ENCODE measurements at places on chromosomes 13 and 19.

GRCh38 chr19:23785982-23786381 is 27.3 kb upstream of the ZNF681 start:
- DNase-seq = no peak

GRCh38 chr19:8085598-8086408 is 33.2 kb downstream of the CCL25 start:
- no peak for DNase-seq

DNA sequence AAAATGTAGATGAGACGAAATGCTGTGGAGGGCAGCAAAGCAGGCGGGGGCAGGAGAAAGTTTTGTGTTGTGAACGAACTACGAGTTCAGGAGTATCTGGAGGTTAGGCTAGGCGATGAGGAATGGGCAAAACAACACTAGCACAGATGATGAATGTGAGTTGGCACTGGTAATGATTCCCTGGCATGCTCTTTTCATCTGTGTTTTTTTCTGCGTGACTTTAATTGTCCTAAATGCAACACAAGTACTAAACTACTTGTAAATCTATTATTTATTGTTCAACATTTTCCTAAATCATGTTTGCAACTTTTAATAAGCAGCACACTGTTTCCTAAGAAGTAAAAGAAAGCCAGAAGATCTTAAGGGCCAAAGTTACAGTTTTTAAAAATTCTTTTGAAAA is 19.2 kb downstream of the TNFSF13B start:
- no peak for DNase-seq

GRCh38 chr13:54709546-54709945 is 1680.9 kb downstream of the OLFM4 start:
- DNase-seq = no peak

- DNase-seq = no peak
These were observed 15.2 kb upstream of the MTIF3 start for GRCh38 chr13:27465611-27466010.

DNA sequence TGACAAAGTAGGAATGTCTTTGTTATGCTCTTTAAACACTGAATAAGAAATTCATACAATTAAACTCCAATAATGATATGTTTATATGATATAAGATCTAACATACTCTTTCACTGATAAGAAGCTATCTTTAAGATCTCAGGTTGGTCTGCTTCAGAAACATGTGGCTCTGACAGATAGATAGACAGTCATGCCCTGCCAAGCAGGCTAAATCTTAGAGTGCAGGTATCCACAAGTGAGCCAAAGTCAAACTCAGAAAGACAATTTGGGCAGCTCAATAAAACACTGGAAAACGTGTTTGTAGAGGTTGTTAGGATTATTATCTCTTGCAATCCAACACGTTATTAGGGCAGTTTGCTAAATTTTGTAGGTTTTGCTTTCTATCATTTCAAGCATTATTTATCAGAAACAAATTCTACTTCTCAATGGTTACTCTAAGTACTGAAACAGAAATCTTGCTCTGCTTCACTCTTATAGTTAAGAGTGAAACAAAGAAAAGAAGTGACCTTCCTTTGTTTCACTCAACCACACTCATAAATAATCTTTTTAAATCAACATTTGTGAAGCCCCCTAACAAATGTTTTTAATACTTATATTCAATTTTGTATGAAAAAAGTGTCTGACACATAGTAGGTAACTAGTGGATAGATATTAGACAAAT is 1255.6 kb downstream of the DIAPH3 start:
- DNase-seq = no peak

- no peak for DNase-seq
These were observed 393.0 kb downstream of the ITGBL1 start for GRCh38 chr13:101845245-101846020.

GRCh38 chr19:36152352-36153091 is at the start of gene COX7A1:
TSS of gene COX7A1 (minus strand) at chr19:36152447. CDS start at chr19:36152407, 40 bp downstream.
- no peak for DNase-seq
